Myocyte (in vitro differentiated cells): ENCODE measurements at places on chromosomes 7 and 10.
A peak's percentile ranks its signal among the peaks of the same experiment; 100 is the strongest.

- no peak for DNase-seq
These were observed 27.3 kb upstream of the PLXDC2 start for GRCh38 chr10:19788902-19789301.

DNA sequence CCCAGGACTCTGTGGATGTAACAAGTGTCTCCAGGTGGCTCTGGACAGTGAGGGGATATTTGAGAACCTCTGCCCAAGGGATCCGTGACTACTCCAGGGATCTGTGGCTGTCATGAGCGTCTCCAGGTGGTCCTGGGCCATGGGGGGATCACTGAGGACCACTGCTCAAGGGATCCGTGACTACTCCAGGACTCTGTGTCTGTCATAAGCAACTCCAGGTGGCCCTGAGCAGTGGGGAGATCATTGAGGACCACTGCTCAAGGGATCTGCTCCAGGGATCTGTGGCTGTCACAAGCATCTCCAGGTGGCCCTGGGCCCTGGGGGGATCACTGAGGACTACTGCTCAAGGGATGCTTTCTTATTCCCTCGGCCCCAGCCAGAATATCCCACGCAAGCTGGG lies 133.2 kb upstream of the ADARB2 start:
- no peak for DNase-seq

GRCh38 chr10:5565671-5566581 lies 41.2 kb downstream of the CALML3 start:
- peak; percentile 70 for DNase-seq

DNA sequence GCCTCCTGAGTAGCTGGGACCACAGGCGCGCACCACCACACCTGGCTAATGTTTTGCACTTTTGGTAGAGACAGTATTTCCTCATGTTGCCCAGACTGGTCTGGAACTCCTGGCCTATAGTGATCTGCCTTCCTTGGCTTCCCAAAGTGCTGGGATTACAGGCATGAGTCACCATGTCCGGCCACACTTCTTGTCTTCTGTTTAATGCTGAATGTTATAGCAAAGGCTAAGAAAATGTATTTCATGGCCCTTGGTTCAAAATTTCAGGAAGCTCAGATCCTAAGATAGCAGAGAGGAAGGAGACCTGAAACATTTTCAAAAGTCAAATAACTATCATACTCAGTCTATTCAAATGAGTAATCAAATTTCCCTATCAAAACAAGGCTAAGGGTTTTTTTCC lies 229.6 kb downstream of the BAMBI start:
- no peak for DNase-seq

DNA sequence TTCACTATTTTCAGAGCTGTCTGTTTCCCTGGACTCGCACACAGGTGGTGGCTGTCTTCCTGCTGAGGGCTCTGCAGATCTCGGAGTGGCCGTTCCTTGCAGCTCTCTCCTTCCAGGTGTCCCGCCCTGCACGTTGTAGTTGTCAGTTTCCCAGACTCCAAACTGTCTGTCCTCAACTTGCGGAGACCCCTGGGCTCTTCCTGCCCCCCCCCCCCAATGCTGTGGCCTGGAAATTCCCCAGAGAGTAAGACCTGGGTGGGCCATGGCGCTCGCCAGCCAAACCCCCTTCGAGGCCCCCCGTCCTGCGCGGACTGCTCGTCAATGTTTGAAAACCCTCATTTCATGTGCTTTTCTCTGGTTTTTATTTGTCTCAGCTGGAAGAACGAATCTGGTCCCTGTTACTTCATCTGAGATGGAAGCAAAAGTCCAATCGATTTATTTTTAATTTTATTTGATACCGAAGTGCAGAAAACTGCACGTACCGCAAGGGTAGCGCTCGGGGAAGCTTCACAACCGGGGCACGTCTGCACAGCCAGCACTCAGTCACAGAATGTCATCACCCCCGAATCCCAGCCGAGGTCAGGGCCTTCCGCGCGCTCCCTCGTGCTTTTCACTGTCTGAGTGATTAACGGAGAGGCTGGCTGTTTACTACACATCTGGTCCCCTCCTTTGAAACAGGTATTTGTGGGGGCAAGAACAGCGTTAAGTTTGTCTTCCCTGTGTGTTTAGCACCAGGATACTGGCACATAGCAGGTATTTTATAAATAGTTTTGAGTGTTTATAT lies 46.4 kb upstream of the NKX6-2 start:
- DNase-seq, result no peak

DNA sequence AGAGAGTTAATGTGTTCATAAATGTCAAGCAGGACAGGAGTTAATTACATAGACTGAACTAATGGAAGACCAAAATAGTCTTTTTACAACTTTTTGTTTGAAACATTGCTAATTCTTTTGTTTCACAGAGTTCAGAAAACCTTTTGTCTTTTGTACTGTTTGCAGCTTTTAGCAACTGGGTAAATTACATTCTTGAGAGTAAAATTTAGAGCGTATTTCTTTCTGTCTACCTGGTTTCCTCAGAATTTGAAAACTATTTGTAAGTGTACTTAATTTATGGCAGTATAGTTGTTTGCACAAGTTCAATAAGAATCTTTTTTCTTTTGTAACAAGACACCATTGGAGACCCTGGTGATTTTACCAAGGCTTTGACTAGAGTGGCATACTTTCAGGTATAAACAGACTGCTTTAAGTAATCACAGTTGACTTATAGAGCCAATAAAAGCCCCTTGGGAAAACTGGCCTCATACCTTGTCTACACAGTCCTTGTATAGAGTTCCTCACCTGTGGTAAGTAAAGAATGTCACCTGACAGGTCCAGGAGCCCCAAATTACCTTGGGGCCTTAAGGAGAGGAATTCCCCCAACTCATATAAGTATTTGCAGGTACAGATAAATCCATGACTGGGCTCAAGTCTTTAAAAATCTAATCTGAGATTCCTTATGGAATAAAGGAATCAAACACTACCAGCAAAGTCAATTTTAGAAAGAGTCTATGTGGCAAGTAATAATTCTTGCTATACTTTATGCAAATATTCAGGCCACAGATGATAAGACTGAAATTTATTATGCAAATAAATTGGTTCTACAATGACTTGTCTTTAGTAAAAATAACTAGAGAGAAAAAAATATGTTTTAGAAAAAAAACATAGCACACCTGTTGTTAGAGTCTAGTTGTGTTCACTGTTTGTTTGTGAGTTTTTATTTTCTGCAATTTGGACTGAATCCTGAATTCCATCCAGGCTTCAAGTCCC lies 23.6 kb upstream of the CREB3L2 start:
- DNase-seq, result no peak

- DNase-seq, result no peak
These were observed 37.1 kb upstream of the SRI start for GRCh38 chr7:88256906-88257305.

DNA sequence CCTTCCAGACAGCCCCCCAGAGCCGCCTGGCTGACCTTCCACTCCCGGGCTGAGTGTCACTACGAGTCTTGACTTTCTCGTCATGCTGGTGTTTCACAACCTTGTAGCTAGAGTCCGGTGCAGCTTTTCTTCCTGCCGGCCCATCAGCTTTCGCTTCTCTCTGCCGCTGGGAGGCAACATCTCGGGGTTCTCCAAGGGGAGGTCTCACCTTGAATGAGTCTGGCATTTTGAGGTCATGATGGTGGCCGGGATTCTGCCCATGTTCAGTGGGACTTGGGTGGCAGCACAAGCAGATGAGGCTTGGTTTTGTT lies 285.2 kb downstream of the CAMK1D start:
- DNase-seq, result no peak

GRCh38 chr7:36153571-36154097 lies 580 bp downstream of the EEPD1 start:
- DNase-seq, result peak; percentile 18

GRCh38 chr10:42952349-42952748 lies 124.5 kb upstream of the RET start:
- DNase-seq, result no peak

- DNase-seq, result no peak
These were observed 67.9 kb upstream of the SMNDC1 start for GRCh38 chr10:110372656-110373055.

- DNase-seq, result no peak
These were observed 5.4 kb downstream of the PRF1 start for GRCh38 chr10:70596860-70597809.

DNA sequence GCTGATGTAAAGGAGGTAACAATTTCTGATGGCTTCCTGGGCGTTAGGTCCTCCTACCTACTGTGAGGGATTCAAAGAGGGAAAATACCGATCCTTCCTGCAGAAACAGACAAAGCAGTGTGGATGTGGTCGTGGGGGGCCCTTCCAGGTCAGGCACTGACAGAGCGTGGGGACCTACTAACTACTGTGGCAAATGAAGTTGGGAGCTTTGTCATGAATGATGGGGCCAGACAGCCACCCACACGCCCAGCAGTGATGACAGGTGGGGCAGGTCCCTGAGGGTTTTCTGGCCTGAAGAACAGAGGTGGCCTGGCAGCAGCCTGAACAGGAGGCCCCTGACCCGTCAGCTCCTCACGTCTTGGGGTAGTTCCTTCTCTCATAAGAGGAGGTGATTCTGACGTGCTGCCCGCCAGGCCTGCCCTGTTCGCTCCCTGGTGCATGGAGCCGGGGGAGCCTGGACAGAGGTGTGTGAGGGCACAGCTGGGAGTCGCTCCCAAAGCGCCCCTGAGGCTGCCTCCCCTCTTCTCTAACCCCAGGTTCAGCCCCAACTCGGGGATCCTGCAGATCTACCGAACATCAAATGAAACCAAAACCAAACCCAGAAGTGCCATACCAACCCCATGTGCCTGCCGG lies 4.2 kb downstream of the ATP6V0E2 start:
- DNase-seq, result no peak

- no peak for DNase-seq
These were observed 5.2 kb upstream of the EN2 start for GRCh38 chr7:155452505-155453295.

DNA sequence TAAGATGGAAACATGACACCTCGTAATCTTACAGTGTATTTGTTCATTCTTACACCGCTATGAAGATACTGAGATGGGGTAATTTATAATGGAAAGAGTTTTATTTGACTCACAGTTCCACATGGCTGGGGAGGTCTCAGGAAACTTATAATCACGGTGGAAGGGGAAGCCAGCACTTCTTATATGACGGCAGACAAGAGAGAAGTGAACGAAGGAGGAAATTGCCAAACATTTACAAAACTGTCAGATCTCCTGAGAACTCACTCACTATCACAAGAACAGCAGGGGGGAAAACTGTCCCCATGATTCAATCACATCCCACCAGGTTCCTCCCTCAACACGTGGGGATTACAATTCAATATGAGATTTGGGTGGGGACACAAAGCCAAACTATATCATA lies 282.3 kb downstream of the HGF start:
- no peak for DNase-seq

GRCh38 chr7:86445285-86445684 lies 198.4 kb upstream of the GRM3 start:
- no peak for DNase-seq

DNA sequence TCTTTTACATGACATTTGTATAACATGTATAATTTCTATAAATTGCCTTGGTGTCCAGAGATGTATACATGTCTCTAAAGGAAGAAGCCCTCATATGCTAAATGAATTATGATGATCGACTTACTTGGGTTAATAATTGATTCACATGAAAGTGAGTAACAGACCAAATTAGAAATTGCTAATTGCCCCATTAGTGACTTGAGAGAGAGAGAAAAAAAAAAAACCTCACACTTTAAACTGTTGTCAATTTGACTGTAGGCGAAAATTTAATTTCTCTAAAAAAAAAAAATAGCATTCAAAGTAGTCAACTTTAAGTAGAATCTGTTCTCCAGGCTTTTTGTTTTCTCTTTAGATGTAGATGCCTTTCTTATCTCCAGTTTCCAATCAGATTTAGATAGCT lies 383.3 kb downstream of the SH2D4B start:
- no peak for DNase-seq

DNA sequence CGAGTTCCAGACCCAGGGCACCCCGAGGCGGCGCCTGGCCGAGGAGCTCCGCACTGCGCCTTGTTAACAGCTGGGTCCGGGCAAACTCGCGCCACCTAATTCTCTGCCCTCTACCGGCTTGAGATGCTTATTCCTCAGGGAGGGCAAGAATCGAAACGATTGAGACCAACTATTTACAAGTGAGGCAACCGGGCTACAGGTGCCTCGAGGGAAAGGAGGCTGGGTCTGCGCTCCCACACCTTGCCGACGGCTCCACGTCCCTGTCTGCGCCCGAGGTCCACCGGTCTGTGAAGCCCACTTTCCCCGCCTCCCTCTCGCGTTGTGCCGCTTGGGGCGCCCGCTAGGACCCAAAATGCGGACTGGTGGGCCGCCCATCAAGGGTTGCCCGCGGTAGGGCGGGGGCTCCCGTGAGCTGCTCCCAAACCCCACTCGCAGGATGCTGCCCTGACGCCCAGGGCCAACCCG lies 527 bp downstream of the AKR1B1 start:
- DNase-seq, result peak; percentile 84

GRCh38 chr7:141073173-141073640 lies 657 bp upstream of the TMEM178B start:
- DNase-seq, result peak; percentile 61

DNA sequence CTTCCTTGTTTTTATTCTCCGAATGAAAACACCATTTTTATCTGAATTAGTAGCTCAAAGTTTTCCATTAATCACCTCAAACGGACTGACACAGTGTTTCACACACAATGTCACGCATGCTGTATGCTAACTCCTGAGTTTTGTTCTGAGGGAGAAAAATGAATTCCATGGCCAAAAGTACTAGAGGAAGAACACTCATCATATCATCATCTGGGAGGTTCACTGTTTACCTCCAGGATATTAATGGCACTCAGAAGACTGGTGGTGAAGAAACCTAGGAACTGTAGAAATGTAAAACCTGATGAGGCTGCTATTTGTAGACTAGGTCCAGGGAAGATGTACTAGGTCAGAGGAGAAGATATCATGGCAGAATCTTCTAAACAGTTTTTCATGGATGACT lies 395.6 kb upstream of the ETV1 start:
- no peak for DNase-seq

GRCh38 chr10:60420991-60421894 lies 31.6 kb upstream of the ANK3 start:
- DNase-seq, result no peak

DNA sequence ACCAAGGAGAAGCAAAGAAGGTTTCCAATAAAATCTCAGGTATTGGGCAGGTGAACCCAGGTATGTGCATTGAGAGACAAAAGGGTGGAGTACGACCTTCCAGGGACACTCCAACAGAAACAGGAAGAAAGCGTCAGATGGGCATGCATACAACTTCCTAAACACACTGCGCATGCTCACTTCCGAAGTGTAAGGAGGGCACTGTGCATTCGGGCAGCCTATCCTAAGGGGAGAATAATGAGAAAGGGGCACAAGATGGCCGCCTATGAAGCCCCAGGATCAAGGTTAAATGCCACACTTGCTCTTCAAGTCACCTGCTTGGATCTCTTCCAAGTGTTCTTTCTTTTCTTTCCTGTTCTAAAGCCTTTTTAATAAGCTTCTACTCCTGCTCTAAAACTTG lies 39.4 kb upstream of the PRSS1 start:
- no peak for DNase-seq

GRCh38 chr10:28442403-28442802 lies 90.5 kb upstream of the WAC start:
- no peak for DNase-seq

GRCh38 chr10:115949282-115949844 lies 323.6 kb downstream of the GFRA1 start:
- DNase-seq, result no peak

GRCh38 chr7:98107313-98107721 lies 655 bp downstream of the LMTK2 start:
- no peak for DNase-seq

- no peak for DNase-seq
These were observed 81.8 kb downstream of the JMJD1C start for GRCh38 chr10:63384001-63384400.
